M059J (cell line): ENCODE measurements at places on chromosomes 1 and 21. TPM values are rescaled to one million over a fixed set of nuclear protein-coding genes. Genes with fewer than 3 reads are reported as not detected.

DNA sequence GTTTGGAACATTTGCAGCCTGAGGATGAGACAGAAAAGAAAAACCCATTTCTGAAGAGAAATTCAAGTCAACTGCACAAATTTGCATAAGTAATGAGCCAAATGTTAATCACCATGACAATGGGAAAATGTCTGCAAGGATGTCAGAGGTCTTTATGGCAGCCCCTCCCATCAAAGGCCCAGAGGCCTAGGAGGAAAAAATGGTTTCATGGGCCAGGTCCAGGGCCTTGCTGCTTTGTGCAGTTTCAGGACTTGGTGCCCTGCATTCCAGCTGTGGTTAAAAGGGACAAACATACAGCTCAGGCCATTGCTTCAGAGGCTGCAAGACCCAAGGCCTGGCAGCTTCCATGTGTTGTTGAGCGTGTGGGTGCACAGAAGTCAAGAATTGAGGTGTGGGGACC, 13.4 kb downstream of the RBM11 start:
- no peak for DNase-seq

DNA sequence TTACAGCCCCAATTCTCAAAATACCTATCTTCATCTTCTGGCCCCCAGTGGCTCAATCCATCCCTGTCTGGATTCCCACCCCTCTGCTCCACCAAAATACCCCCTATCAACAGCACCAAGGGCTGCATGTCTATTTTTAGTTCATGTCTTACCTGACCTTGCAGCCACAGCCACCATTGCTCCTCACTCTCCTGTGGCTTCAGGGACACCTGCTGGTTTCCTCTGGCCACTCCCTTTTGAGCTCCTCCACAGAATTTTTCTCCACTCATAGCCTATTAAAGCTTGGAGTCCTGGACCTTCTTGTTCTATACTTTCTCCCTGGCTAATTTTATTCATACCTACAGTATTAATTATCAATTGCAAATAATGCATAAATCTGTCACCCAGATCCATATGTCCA, 125.3 kb upstream of the NGF start:
- peak; percentile 57 for DNase-seq

DNA sequence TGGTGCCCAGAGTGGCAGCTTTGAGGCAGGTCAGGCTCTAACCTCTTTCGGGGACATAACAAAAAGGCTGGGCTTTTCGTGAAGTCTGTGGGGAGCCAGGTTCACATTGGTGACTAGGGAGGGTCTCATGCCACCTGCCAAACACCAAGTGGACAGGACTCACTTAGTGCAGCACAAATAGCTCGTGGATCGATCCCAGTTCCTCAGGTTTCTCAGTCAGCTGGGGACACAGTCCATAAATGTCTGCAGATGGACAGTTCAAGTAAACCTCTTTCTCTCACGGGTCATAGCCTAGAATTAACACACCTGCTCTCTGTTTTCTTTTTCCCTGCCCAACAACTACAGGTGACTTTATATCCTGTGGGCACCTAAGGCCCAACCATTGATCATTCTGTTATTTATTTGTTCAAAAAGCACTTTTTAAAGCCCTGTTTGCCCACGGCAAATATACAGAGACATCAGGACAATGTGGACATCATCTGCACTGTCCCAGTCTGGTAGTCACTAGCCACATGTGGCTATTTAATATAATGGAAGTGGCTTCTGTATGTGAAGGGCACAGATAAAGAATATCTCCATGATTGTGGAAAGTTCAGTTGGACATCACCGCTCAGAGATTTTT, 53.5 kb downstream of the CAPN2 start:
- DNase-seq = no peak

GRCh38 chr1:160112357-160112756, 3.2 kb upstream of the ATP1A2 start:
- DNase-seq = no peak

- DNase-seq = peak; percentile 50
These were observed 34.9 kb downstream of the CENPF start for GRCh38 chr1:214637722-214638458.

DNA sequence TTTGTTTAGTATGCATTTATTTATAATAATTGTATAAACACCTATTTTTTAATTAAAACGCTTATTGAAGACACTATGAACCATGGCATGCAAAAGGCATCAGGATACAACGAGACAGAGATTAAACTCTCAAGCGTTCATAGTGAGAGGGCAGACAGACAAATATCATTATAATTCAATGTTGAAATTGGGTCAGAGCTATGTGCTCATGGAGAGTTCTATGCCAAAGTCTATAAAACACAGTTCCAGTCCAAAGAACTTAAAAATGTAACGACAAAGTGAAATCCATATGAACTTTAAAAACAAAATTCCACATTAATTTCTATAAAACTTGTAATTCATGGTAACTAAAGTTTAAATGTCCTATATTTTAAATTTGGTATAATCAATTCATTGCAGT, 724.0 kb downstream of the LTN1 start:
- DNase-seq = no peak

CD164L2 gene
- 0.15 TPM in 1 of 2 replicates, not detected in the other for total RNA-seq

- DNase-seq = no peak
These were observed 23.2 kb upstream of the RGSL1 start for GRCh38 chr1:182426442-182427430.

- DNase-seq = no peak
These were observed 621.2 kb upstream of the PRMT6 start for GRCh38 chr1:106435269-106435668.

GRCh38 chr1:211339631-211340041, 13.0 kb downstream of the TRAF5 start:
- DNase-seq = no peak

DNA sequence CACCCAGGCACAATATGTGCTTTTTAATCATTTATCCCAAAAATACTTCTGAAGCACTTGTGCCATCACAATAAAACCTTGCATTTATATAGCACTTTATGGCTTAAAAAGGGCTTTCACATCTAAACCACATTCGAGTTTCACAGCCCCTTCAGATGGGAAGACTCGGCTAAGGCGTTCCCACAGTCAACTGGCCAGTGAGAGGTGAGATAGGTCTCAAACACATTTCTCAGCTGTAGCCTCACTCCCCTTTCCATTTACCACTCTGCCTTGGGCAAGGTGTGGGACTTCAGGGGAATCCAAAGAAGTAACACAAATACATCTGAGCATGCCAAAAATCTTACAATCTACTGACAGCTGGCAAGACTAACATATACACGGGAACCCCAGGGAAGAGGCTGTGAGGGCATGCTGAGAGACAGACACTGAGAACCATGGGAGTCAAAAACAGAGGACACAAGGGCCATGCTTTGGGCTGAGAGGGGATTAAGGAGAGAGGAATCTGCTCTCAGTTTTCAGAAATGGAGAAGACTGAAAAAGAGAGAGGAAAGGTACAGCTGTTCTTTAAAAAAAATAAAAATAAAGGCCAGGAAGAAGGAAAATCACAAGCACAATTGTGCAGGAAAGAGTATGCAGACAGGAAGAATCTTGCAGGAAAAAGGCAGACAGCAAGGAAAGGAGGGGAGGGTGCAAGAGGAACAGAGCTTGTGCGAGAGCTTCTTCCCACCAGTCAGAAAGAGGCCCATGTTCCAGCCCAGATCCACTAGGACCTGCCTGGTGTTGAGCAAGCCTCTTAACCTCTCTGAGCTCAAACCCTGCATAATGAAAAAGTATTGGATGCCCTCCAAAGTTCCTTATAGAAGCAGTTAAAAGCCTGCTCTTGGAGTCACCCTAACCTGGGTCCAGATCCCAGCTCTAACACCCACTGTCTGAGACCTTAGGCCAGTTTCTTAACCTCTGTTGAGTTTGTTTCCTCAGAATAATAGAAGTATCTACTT, 73.5 kb downstream of the JAK1 start:
- DNase-seq = no peak

DNA sequence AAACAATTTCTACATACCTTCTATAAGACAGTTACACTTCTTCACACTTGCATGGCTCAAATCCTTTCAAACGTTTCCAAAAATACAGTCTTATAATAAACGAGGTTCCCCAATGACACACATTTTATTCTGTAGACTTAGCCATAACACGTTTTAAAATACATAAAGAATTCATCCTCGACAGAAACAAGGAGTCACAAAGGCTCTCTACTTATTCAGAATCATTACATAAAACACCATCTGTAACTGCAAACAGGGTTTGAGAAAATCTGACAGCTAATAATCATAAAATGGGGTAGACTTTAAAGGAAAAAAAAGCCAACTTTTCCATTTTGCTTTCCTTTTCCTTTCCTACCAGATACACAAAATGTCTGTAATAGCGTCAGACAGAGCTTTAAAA, 1.8 kb downstream of the PIK3R3 start:
- no peak for DNase-seq

DNA sequence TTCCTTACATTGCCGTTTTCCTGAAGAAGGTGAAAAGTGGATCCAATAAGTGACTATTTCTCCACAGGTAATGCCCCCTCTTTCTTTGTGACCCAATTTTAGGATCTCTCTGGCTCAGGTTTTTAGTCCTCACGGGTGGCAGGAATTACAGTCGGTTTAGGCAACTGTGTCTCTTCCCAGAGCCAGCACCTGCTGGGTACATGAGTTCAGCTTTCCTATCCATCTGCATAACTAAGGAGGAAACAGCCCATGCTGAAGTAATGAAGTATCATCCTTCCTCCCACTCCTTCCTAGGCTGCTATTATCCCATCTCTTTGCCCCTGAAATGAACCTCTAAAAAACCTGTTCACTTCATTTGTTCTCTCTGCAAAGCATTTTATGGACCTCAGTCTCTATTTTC, 544.6 kb downstream of the NEGR1 start:
- no peak for DNase-seq

GRCh38 chr1:235503403-235504121, 690 bp downstream of the B3GALNT2 start:
- peak; percentile 67 for DNase-seq

DNA sequence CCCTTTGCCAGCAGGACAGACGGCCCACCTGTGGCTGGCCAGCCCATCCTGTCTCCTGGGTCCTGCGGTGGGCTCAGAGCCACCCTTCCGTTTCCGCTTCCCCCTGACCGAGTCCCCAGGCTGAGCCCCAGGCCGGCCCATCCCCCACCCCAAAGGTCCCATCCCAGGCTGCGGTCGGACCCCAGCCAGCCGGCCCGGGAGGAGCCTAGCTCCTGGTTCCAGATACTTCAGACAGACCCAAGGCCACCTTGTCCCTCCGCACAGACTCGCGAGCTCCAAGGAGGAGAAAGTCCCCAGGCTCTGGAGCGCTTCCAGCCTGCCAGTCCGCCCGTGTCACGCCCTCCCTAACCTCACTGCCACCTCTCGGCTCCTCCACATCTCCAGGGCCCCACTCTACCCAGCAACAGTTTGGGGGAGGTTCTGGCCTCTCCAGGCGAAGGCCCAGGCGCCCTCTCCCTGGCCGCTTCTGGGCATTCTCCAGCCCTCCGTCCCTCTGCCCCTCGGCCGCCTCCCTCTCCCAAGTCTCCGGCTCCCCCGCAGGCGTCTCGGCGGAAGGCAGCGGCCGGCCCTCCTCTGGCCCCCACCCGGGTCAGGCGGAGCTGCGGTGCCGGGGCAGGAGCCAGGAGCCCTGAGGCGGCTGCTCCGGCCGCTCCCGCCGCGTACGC, 835 bp downstream of the LRRN2 start:
- peak; percentile 11 for DNase-seq

GRCh38 chr1:198939956-198940355, 301.1 kb downstream of the PTPRC start:
- DNase-seq = no peak

PROX1 gene
- 0.02 and 0.17 TPM in 2 replicates for total RNA-seq

DNA sequence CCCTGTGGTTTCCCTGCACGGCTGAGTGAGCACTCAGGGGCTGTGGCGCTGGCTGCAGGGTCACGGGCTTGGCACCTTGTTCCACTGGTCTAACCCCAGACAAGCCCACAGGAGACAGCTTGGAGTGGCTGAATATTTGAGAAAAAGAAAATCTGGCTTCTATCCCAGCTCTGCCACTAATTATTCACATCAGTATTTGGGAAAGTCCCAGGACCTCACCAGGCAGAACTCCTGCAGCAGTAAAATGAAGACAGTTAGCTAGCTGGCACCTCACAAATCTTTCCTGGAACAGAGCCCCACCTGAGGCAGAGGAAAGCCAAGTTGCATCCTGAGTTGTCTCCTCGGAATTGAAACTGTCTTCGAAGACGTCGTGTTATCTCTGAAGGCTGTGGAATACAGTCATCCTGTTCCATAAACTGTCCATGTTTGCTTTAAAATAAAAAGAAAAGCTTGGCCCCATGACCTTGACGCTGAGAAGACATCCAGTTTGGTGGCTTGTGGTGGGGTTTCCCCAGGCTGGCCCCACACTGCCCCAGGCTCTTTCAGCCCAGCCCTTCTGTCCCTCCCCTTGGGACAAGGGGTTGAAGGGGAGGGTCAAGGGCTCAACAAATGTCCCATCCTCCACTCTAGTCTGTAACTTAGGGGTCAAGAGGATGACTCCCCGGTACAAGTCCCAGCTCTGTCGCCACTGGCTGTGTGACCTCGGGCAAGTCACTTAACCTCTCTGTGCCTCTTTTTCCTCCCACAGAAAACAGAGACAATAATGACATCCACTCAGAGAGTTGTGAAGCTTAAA, 93.8 kb upstream of the TMPRSS2 start:
- DNase-seq = peak; percentile 89

GRCh38 chr1:107867897-107868296, 97.1 kb downstream of the VAV3 start:
- no peak for DNase-seq

LCE6A gene
- not detected in 2 replicates for total RNA-seq

RAD54L gene
- 9.8 and 24.2 TPM in 2 replicates for total RNA-seq

DNA sequence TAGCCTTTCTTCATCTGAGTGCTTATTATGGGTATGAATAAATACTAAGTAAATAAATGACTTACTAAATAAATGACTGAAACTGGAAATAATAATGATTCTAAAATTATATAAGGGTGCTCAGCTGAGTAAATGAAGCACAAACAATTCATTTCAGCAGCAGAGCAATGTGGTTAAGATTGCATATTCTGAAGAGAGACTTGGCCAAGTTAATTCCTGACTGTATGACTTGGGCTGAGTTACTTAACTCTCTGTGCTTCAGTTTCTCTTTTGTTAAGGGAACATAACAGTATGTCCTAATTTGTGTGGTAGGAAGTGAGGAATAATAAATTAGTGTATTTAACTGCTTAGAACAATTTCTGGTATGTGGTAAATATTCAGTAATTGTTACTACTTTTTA, 19.1 kb downstream of the AGL start:
- DNase-seq = no peak

DNA sequence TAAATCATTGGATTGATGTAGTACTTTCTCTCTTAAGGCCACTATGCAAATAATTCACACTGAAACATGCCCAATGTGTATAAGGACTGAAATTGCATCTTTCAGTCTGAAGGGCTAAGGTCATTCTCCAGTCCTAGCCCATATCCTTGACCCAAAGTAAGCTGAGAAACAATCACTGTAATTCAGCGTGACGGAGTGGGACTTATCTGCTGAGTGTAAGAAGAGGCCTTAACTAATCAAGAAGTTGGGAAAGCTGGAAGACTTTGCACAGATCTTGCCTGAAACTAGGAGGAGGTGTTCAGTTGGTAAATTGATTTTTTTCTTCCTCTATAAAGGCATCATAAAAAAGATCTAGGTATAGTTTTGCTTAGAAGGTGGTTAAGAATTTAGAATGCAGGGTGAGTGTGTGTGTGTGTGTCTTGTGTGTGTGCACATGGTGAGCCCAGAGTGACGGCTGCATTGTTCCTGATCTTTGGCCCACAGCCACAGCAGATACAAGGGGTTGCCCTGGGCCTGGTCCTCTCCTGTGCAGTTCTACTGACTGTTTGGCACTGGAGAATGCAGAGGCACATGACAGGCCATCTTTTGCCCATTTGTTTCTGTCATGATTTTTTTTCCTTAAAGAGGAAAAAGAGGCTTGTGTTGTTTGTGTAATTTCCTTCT, 13.3 kb upstream of the PPP2R5A start:
- no peak for DNase-seq

FMN2 gene
- 6.0 and 19.2 TPM in 2 replicates for total RNA-seq
